Activated T-helper 1 cell treated with anti-CD3 and anti-CD28 coated beads, Interleukin-2, amount 50 U/mL, for 16 hours (primary cell): ENCODE measurements at places on chromosomes 6 and 20.

- DNase-seq, result no peak
Measured at GRCh38 chr20:7113577-7114466, 346.3 kb downstream of the BMP2 start.

DNA sequence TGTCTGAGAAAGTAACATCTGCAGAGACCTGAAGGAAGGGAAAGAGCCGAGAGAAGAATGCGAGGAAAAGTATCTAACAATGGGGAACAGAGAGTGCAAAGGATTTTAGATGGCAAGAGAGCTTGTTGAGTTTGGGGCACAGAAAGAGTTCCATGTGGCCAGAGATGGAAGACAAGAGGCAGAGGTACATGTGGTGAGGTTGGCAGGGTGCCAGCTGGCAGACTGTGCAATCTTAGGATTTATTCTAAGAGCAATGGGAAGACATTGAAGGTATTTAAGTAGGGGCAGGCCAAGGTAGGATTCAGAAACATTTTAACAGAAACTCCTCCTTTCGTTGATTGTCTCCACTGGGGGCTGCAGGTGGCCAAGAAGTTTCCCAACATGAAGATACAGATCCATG lies 20.4 kb upstream of the LBP start:
- DNase-seq, result no peak

DNA sequence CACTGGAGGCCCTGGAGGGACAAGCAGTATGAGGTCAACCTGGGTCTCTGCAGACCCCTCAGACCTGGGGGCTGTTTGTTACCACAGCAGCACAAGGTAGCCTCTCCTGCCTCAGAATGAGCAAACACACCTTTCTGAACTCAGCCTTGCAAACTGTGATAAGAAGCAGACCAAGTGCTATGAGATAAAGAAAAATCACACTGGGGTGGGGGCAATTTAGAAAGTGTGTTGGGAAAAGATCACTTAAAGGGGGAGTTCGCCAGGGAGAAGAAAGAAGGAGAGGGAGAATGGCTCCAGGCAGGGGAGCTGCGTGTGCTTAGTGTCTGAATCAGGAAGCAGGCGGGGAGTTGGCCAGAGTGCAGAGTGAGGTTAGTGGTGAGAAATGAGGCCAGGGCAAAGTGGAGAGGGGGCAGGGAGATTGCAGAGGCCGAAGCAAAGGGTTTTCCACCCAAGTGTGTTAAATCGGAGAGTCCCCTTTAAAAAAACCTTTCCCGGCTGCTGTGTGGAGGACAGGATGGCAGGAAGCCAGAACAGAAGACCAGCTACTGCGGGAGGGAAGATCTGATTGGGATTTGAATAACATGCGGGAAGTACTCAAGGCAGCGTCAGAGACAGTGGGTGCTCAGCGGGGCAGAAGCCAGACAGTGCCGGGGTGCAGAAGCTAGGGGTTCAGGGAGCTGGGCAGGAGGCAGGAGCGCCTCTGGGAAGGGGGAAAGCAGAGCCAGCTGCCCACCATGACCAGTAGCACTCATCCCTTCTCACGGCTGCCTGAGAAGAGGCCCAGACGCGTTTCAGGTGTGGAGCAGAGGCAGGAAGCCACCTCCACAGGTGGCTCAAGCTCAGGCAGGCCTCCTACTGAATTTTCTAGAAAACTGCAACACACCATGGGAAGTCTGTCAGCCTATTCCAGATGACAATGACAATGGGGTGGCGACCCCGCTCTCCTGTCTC lies 9.0 kb downstream of the ADA start:
- no peak for DNase-seq

- no peak for DNase-seq
Measured at GRCh38 chr20:59604741-59605600, 631 bp downstream of the PHACTR3 start.

- DNase-seq, result no peak
Measured at GRCh38 chr6:79031821-79032590, 46.0 kb downstream of the PHIP start.
